Activated T-cell treated with anti-CD3 and anti-CD28 coated beads, Interleukin-2, amount 50 U/mL, for 4 hours (primary cell): ENCODE measurements at places on chromosomes 2 and 18.

DNA sequence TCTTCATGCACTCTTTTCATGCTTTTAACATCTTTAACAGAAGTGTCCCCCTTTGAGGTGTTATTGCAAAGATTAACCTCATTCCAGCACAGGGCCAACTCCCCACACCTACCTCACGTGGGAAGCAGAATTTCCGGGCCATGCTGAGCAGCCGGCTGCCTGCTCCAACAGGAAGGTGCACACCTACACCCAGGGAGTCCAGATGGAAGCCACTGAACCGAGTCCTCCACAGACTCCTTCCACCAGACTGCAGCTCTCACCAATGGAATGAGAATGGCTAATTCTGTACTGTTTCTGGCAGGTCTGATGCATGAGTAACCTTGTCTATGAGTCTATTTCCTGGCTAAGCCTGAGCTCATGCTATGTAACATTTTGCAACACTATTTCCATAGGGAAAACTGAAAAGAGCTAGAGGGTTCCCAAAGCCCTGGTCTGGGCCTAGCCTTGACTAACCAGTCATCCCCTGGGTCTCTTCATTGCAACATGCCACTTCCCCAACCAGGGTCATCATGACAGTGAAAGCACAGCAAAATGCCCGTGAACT, 11.0 kb downstream of the ERFE start:
- DNase-seq: no peak

DNA sequence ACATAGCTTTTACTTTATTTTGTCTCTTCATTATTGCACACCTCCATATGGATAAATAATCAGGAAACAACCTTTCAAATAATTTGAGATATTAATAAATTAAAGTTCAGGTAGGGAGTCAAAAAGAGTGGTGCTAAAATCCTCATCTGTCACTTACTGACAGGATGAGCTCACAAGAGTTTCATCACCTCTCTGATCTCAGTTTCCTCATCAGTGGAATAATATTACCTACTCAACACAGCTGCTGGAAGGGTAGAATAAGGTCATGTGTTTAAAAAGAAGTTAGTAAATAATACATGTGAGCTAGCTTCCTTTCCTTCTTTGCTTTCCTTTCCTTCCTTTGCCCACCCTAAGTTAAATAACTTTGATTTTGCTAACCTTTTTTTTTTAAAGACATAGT, 61.9 kb downstream of the RDH14 start:
- no peak for DNase-seq

GRCh38 chr2:234954551-234954992, 2.8 kb downstream of the SH3BP4 start:
- DNase-seq: no peak

DNA sequence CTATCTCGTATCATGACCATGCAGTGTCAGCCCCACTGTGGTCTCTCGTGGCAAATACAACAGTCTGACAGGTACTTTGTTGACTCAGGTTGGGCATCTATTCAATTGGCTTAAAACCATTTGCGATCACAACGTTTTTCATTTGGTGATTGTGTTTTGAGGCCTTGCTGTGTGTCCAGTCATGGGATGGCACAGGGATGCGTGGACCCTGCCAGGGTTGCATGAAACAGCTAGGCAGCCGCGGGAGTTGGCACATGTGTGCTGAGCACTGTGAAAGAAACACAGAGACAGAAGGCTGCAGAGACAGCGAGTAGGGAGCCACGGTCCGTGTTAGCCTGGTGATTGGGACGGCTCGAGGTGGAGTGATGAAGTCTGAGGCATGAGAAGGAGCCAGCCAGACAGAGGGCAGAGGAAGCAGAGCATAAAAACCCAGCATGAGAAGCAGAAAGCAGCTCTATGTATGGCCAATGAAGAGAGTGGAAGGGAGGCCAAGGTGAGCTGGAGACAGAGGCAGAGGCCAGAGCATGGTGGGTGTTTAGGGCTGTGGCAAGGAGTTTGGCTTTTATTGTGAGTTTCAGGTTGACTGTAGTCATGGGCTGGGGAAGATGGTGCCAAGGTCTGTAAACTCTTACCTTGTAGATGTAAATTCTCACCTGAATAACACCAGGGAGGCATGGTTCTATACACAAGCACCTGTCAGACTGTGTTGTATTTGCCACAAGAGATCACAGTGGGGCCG, 31.8 kb upstream of the IL1R1 start:
- DNase-seq: no peak

DNA sequence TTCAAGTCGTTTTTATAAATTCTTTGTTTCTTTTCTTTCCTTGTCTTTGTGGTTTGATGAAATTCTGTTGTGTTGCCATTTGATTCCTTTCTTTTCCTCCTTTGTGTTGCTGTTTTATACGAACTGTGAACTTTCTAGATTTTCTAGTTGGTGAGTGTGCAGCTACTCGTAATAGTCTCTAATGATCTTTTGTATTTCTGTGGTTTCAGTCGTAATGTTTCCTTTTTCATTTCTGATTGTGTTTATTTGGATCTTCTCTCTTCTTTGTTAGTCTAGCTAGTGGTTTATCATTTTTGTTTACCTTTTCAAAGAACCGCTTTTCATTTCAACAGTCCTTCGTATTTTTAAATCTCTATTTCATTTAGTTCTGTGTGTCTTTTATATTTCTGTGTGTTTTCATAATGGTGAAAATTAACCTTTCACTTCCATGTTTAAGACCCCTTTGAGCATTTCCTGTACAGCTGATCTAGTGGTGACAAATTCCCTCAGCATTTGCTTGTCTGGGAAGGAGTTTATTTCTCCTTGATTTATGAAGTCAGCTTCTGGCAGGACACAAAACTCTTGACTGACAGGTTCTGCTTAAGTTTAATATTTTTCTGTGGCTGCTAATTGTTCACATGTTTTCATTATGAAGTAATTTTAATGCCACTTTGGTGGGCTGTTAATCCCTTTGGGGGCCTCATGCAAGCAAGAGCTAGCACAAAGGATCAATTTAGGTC, 16.2 kb upstream of the MALT1 start:
- no peak for DNase-seq
